Stimulated activated CD4-positive, alpha-beta T cell treated with anti-CD3 and anti-CD28 coated beads, Interleukin-4, amount 100 ng/mL, for 4 hours (primary cell): ENCODE measurements at places on chromosomes 4 and X.

GRCh38 chr4:153787061-153787560, 1.8 kb downstream of the SFRP2 start:
- DNase-seq = no peak

DNA sequence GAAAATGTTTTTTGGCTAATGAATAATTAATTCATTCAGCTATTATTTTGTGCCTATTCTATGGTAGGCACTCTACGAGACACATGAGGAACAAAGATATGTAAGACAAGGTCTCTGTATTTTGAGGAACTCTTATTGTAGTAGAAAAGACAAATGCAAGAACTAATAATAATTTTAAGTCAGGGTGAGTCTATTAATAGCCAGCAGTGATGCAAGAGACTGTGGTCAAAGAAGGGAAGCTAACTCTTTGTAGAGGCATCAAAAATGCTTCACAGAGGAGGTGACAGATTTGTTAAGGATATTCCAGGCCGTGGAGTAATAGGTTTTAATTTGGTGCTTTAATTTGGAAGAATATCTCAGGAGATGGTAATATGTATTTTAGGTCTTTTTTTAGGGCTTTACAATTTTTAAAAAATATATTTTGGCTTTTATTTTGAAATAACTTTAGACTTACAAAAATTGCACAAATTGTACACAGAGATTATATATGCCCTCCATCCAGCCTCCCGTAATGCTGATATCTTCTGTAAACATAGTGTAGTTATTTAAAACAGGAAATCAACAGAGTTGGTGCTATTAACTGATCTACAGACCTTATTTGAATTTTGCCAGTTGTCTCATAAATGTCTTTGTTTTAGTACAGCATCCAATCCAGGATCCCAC, 48.1 kb downstream of the DCLK2 start:
- no peak for DNase-seq

GRCh38 chr4:110787707-110788106, 164.8 kb upstream of the PITX2 start:
- DNase-seq = no peak

GRCh38 chrX:121120690-121121605, 73.5 kb downstream of the GLUD2 start:
- no peak for DNase-seq

DNA sequence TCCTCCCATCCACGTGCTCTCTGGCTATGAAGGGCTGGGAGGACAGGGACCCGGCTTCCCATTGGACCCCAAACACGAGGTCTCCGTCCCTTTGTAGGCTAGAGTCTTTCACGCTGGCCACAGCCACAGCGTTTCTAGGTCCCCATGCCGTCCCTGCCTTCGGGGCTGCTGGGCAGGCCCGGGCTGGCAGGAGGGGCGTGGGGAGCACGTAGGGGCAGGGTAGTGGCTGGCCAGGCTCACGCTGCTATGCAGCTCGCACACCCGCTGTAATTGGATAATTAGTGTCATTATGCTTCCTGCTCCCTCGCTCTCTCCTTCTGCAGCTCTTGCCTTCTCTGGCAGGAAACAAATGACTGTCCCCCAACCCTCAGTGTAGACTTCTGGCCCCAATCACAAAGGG, 9.8 kb downstream of the ATP2B3 start:
- no peak for DNase-seq

DNA sequence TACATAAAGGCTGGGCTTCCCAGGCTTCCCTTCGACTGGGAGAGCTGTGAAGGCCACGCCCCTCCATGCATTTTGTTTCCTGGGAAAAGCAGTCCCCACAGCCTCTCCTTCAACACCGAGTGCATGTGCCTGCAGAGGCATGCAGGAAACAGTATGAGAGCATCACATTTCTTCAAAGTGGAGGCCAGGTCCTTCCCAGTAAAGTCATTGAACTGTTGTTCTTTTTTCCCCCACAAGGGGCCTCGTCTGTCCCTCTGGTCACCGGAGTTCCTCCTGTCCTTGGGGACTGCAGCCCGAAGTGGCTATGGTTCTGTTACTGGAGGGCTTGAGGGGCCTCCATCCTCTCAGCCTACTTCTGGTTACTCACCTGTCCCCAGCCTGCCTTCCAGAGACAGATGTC, 56.0 kb downstream of the RAI2 start:
- no peak for DNase-seq

DNA sequence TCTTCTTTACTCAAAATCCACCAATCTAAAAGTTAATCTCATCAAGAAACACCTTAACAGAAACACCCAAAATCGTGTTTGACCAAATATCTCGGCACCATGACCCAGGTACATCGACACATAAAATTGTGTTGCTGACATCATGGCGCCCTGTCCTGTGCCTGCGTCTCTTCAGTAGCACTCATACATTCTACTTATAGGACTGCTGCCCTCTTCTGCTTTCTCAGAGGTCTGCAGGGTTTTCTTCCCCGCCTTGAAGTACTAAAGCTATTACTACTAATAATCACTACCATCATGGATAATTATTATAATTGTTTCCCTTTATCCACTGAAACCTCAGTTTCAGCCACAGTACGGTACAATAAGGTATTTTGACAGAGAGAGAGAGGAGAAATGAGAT, 1403.1 kb upstream of the TENM3 start:
- no peak for DNase-seq

DNA sequence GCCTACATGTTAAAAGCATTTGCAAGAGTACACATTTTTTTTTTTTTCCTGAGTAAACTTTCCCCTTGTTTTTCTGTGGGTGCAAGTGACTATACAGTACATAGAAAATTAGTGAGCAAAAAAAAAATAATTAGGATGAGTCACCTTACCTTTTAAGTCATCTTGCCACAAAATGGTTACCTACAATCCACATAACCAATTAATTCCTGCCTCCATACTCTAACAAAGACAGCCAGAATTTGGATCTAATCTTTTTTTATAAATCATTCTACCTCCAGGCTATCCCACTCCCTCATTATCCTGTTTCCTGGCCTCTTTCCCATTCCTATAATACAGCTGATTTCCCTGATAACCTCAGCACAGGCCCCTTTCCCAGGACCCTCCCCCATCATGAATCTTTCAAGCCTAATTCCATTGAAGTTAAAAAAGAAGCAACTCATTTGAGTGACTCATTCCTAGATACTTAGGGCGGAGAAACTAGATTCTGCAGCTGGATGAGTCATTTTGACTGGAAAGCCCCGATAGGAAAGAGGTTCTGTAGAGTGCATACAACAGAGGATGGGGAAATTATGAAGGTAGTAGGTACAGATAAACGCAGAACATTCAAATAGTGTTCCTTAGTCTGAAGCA, 128.2 kb downstream of the C4orf51 start:
- DNase-seq = no peak

DNA sequence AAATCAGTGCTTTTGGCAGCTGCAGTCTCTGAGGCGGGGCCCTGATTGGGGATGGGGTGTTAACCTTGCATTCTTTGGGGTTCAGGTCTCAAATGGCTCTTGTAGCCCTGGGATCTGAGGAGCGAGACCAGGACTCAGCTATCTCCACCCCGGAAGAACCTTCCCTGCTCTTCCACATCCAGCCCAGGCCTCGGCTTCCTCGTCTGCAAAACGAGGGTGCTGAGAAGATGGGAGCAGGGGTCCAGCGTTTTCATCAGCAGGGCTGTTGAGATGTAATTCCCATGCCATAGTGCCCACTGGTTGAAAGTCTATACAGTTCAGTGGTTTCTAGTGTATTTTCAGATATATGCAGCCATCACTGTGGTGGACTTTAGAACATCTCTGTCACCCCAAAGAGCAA, 34.6 kb upstream of the WFS1 start:
- no peak for DNase-seq

GRCh38 chrX:44997282-44997812, 124.4 kb downstream of the KDM6A start:
- DNase-seq = no peak

- no peak for DNase-seq
Observed at GRCh38 chr4:70577220-70577927, 14.7 kb upstream of the AMBN start.

GRCh38 chrX:27968352-27968751, 12.9 kb downstream of the DCAF8L1 start:
- DNase-seq = no peak

DNA sequence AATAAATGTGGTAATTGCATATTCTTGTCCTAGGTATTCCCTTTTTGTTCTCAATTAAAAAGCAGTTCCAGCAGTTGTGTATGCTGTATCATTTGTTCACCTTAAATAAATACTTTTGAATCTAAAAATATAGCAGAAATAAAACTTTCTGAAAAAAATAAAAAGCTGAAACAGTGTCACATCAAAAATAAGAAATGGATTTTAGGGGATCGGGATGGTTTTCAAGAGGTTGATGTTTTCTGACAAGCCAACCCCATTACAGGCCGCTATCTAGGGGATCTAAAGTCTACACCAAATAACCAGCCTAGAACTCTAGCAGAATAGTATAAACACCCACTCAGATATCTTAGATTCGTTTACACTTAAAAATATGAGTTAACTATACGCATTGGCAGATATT, 95.4 kb upstream of the MAML3 start:
- DNase-seq = no peak

GRCh38 chr4:90118527-90119195, 8.5 kb upstream of the CCSER1 start:
- no peak for DNase-seq

DNA sequence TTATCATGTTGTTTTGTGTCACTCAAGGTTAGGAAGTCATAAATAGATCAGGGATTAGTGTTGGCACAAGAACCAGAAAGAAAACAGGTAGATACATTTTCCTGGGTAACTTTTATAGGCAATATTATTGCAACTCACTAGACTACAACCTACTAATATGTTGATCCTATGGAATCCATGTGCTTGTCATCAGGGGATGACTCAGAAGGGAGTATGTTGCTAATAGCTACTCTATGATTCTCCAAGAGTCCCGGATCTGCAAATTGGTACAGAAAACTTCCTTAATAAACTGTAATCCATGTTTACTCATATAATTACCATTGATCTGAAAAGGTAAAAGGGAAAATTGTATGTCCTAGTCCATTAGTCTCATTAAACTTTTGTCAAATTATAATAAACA, 11.7 kb upstream of the GNRHR start:
- DNase-seq = no peak

DNA sequence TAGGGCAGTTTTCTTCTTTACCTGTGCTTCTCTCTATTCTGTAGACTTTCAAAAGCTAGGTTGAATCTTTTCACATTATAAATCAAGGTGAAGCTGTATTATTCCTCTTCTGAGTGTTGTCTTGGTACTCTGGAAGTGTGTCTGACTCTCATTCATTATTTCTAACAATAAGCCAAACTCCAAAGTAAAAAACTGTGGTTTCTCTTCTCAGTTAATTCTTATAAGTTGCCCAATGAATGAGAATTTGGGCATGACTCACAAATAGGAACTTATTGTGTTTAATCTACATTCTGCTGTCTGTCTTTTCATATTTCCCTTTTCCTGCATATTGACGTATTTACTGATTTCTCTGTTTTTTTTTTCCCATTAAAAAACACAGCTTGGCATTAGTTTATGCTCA, 714.5 kb downstream of the CCSER1 start:
- DNase-seq = no peak
